ENCODE measurements at places on chromosomes 12 and 14.

GRCh38 chr12:10540776-10541205 is 35.1 kb downstream of the EIF2S3B start:
- no peak for DNase-seq

DNA sequence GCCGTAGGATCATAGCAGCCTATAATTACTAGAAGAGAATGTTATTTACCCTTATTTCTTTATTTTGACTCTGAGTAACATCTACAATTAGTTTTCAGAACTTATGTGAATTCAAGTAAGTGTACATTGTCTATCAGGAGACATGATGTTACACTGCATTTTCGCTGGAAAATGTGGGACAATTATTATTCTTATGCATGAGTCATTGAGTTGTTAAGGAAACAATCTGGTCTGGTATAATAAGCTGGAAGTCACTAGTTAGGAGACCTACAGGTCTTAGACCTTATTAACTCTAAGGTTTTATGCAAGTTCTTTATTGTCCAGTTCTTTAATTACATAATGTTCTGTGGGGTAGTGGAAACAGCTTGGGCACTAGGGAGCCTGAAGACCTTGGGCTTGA is 5.8 kb downstream of the KTN1 start:
- no peak for DNase-seq

DNA sequence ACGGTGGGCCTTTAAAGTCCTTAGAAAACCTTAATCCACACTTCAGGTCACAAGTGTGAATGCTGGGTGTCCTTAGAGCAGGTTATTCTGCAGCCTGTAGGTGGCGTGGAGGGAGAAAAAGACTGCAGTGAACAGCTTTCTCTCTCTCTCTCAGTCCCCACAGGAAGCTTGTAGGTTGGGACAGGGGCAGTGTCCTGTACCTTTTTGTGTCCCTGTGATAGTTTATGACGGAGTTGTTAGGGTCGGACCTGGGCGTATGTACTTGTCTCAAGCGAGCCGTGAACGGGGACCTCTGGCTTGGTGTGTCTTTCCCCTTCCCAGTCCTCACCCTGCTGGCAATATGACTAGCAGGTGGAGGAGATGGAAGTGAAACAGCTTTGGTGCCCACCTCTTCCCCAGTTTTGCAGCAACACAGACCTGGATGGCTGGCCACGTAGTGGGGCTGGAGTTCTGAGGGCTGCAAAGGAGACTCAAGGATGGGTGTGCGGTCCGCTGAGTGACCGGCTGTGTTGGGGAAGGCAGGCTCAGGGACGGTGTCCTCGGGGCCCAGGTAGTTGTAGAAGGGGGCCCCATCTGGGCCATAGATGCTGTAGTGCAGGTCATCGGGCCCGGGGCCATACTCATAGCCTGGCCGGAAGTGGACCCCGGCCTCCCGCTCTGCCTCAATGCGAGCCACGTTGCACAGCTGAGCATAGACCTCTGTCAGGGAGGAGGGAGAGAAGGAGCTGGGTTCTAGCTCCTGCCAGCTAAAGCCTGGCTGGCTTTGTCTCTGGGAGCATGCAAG is 8.9 kb downstream of the ISCA2 start:
- peak; percentile 41 for DNase-seq

DNA sequence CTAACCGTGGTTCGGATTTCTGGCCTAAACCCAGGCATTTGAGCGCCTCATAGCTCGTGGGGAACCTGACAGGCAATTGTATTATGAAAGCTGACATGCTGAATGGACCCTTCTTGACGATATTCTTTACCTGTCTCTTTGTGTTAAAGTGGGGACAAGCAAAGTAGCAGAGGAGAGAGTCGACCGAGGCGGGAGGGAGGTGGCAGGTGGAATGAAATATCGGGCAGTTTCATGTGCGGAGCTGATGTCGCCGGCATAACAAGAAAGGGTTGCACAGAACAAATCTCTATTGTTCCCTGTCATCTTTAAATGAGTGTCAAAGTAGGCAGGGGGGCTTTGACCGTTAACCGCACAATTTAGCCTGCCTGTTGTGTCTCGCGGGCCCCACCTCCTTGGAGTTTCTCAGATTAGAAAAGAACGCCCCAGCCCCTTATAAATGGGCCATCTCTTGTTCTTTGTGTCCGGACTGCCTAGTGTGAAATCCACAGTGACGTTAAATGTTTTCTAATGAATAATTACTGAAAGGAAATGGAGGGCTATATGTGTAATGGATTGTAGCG is 11.5 kb downstream of the MYO1H start:
- DNase-seq: no peak

DNA sequence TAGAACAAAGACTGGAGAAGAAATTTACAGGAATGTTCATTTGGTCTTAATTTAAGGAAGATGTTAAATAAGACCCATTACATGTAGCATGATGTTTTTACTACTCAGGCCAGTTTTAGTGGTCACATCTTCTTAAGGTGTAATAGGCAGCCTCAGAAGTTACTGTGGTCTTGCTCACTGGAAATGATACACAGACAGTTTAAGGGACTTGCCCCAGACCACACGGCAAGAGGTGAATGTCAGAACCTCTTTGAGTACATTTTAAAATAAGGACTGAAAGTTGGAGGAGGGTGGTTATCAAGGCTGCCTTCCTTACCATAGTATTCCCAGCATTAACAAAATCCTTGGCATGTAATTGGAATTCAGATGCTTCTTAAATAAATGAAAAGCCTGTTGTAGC is 37.9 kb downstream of the LRRK2 start:
- DNase-seq: no peak

GRCh38 chr12:886206-886605 is 63.3 kb downstream of the RAD52 start:
- no peak for DNase-seq

- DNase-seq: no peak
These were observed 148.0 kb upstream of the PDE3A start for GRCh38 chr12:20220339-20220738.

- no peak for DNase-seq
These were observed 12.4 kb upstream of the SLC6A12 start for GRCh38 chr12:226401-226800.

DNA sequence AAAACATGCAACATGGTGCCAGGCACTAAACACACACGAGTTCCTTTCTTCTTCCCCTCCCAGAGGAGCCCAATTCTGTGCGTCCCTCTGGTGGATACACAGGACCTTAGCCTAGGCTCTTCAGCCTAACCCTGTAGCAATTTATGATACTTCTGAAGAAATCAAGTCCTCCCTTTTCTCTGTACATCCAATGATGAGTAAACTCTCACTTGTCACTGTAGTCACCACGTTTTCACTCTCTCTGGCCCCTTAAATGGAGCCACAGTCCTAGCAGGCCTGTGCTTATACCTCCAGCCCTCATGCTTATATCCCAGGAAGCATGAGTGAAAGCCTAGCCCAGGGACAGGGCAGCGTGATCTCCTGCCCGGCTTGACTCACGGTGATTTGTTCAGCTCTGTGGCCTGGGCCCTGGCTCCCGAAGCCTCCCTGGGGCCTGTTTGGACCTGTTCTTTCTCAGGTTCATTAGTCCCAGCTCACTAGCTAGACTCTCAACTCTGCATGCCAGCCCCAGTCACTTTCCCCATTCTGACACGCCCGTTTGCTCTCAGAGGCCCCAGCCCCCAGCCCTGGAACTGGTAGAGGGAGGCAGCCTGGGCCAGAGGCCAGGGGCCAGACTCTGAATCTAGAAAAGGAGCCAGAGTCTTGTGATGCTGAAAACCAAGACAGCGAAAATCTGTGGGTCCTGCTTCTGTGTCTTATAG is 24.1 kb upstream of the PLEKHG3 start:
- DNase-seq: no peak

GRCh38 chr14:103856607-103857006 is 9.2 kb upstream of the PPP1R13B start:
- DNase-seq: no peak

GRCh38 chr12:116609319-116610114 is 50.3 kb downstream of the MAP1LC3B2 start:
- peak; percentile 52 for DNase-seq

- DNase-seq: no peak
These were observed 8.3 kb downstream of the KRT80 start for GRCh38 chr12:52183544-52183910.

GRCh38 chr12:31714406-31715271 is 14.2 kb downstream of the AMN1 start:
- no peak for DNase-seq

- no peak for DNase-seq
These were observed 20.1 kb upstream of the CDK17 start for GRCh38 chr12:96420277-96420835.

DNA sequence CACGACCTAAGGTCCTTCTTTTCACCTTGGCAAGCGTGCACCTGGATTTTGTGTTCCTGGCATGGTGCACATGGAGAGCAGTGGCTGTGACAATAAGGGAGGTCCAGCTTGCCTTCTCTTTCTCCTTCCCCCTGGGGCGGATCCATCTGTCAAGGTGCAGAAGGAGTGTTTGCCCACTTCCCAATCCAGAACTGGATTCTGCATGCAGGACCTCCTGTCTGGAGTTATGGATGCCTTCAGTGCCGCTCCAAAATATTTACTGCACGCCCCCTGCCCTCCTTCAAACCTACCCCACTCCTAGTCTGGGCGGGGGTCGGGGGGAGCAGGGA is 192.7 kb downstream of the DPF3 start:
- no peak for DNase-seq

DNA sequence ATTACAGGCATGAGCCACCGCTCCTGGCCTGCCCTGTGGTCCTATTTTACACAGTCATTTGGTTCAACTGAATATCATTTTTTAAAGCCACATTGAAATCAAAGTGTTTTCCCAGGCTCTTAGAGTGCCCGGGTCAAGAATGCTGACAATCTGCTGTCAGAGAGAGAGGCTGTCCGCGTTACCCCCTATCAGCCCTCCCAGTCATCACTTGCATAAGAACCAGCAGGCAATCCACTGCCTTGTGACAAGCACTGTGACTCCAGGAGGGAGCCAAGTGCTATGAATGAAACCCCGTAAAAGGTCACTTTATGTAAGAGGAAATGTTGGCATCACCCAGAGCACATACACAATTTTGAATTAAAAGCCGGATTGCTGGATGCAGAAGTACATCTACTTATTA is 13.5 kb downstream of the PHLDA1 start:
- no peak for DNase-seq

GRCh38 chr14:94337274-94337673 is 14.1 kb upstream of the SERPINA6 start:
- DNase-seq: no peak

DNA sequence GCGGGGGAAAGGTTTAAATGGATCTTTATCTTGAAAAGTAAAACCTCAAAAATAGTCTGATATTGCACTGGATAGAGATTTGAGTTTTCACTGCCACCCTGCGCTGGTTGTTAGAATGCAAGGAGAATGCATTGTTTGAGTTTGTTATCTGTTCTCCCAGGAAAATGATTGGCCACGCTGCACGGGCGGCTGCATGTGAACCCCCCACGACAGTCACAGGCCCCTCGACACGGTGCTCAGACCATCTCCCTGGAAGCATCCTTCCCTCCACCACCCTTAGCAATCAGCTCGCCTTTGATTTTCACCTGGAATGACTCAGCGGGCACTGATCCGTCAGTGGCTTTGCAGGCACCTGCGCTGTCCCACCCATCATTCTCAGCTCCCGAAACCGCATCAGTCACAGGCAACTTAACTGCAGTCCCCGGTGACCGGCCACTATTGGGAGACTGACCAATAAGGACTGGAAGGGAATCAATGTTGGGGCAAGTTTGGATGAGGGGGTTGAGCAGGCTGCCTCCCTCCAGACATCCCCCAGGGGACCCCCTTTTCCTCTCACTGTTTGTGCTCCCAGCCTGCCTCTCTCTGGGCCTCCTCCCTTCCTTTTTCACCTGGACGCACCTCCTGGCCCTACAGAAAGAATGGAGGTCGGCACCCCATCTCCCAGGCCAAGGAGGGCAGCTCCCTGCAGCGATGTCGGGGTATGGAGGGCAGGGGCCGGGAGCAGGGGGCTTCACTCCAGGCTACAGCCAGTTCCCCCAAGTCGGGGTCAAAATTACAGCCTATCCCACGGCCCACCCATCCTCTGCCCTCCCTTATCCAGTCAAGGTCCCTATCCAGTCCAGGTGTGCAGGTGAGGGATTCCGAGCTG is 28.5 kb upstream of the C14orf180 start:
- DNase-seq: no peak

DNA sequence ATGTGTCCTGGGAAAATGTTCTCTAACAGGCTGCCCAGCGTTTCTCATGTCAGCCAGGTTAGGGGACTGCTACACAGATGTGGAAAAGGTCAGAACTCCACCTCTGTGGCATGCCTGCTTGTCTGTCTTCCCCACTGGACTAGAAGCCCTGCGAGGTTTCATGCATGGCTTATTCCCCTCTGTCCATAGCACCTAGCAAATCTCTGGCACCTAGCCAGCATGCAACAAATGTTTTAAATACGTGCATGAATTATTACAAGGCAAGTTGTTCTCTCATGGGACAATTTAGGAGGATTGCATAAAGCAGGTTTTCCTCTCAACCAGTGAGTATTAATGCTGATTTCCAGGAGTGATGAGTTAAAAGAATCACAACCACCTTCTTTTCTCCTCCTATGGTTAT is 21.4 kb upstream of the KCNK13 start:
- no peak for DNase-seq

- no peak for DNase-seq
These were observed 200.5 kb downstream of the GXYLT1 start for GRCh38 chr12:41944216-41944615.

DNA sequence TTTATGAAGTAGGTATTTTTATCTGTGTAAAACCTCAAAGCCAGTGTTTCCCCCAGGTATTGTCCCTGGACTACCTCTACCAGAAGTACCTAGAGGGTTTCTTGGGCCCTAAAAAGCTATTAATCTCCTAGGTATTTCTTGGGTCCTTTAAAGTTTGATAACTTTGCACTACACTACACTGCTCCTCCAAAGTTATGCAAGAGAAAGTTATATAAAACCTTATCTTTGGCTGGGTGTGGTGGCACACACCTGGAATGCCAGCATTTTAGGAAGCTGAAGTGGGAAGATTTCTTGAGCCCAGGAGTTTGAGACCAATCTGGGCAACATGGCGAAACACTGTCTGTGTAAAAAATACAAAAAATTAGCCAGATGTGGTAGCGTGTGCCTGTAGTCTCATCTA is 34.9 kb downstream of the PTPN21 start:
- DNase-seq: no peak

- DNase-seq: no peak
These were observed 17.4 kb downstream of the LGALS3 start for GRCh38 chr14:55146425-55146824.

GRCh38 chr12:41289501-41289900 is 101.4 kb downstream of the PDZRN4 start:
- DNase-seq: no peak

DNA sequence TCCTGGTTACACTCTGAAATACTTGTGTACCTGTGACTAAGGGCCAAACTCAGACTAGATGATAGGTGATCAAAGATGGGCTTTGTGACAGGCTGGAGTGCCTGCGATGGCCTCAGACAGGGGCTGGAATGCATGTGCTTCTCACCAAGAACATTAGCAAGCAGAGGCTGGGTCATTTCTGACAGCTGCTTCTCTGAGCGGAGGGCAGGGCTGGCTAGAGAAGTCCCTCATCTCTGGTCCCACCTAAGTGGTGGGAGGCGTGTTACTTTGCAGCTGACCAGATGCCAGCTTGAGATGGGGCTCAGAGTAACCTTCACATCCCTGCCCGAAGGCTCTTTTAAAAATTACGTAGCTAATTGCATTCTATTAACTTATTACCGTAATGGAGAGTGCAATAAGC is 106.8 kb upstream of the RTL1 start:
- DNase-seq: no peak

Measured in activated CD8-positive, alpha-beta T cell treated with anti-CD3 and anti-CD28 coated beads, Interleukin-2, amount 10 ng/mL, durations not matched to agents 7 days and 5 days (primary cell).